ENCODE measurements at places on chromosomes 5 and 9.

- DNase-seq = no peak
Measured at GRCh38 chr9:28394774-28395173, 821.5 kb upstream of the C9orf72 start.

DNA sequence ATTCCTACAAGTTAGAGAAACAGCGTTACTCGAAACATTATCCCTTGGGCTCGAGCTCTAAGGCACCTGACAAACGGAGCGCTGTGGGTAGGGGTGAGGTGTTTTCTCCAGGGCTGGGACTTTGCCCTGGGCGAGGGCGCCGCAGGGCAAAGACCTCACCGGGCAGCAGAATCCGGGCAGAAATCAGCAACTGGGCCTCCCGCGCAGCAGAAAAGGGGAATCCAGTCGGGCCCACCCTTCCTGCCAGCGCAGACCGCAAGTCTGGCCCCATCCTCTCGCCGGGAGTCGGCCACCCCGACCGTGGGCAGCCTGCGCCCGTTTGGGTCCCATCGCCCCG lies 430 bp upstream of the MSH3 start:
- DNase-seq = no peak

GRCh38 chr5:176733406-176734262 lies 76.7 kb upstream of the UNC5A start:
- no peak for DNase-seq

DNA sequence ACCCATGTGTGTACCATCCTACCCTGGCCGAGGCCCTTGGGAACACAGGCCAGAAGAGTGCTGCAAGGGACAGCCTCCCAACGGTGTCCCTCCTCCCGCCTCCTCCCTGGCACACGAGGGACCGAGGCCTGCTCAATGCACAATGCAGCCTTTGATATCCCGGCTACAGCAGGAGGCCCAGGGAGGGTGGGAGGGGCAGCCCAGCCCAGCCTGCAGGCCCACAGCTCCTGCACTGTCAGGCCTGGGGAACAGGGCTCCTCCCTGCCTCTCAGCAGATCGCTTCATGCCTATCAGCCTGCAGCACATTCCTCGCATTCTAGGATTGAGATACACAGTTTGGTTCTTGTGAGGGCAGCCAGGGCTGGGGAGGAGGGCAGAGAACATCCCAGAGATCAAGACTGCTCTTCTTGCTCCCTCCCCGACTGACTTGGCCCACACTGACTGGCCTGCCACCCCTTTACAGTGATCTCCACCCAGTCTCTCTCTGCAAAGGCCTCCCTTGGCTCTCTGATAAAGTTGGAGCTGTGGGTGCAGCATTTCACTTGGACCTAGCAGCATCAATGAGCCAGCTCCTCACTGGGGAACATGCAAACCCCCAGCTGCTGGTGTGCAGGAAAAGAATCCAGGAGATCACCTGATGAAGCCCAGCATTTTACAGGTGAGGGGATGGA lies at the start of gene SH3TC2:
Gene SH3TC2 (minus strand): TSS at position 46 of the 671 bp plus-strand sequence. CDS start 40 bp downstream, at position 6.
- DNase-seq = peak; percentile 44
